ENCODE measurements at places on chromosomes 12 and 14.

GRCh38 chr12:108482717-108483212 is 32.3 kb upstream of the FICD start:
- no peak for DNase-seq

GRCh38 chr12:43267818-43268217 is 284.2 kb downstream of the ADAMTS20 start:
- DNase-seq = no peak

GRCh38 chr14:103846543-103847450 is 578 bp downstream of the PPP1R13B start:
- peak; percentile 74 for DNase-seq

- no peak for DNase-seq
Measured at GRCh38 chr14:69547701-69548348, 26.8 kb downstream of the CCDC177 start.

GRCh38 chr14:81206115-81206514 is 14.6 kb downstream of the GTF2A1 start:
- DNase-seq = no peak

- no peak for DNase-seq
Measured at GRCh38 chr12:120720234-120720986, 5.2 kb upstream of the ACADS start.

DNA sequence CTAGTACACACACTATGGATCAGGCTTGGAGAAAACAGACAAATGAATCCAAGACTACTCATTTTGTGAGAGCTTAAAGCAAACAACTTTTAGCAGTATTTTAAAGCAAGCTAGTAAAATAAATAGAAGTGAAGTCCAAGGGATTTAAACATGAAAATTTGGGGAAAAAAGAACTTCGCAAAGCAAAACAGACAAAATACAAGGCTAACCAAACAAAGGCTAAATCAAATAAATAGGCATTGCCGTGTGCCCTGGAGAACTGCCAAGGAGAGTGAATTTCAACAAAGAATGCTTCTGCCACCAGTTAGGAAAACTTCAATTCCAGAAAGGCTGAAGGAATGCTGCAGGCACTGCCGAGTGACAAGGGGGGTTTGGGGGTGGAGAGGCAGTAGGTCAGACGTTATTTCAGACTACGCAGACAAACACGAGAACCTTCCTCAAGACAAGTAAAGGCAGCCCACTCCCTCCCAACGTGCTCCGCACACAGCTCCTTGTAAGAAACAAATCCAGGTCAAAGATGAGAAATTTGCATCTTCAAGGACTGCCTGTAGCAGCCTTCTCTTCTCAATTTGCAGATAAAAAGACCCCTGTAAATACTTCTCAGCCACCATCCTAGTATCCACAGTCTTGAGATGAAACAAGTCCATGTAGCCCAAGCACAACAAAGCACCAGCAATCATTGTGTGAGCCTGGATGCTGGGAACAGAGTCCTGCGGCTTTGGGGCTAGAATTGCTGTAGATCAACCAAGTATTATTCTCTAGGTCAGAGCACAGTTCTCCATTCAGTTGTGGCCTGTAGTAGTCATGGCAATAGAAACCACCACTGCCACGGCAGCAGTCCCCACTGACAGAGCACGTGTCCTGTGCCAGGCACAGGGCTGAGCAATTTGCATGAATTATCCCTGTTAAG is 43.3 kb downstream of the EFCAB11 start:
- DNase-seq = no peak

DNA sequence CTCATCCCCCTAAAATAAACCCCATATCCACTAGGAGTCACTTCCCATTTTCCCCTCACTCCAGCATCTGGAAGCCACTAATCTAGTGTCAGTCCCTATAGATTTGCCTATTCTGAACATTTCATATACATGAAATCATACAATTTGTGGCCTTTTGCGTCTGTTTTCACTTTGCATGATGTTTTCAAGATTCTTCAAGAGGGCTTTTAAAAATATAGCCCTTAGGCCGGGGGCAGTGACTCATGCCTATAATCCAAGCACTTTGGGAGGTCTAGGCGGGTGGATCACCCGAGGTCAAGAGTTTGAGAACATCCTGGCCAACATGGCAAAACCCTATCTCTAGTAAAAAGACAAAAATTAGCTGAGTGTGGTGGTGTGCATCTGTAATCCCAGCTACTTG is 104.7 kb downstream of the VEZT start:
- no peak for DNase-seq

DNA sequence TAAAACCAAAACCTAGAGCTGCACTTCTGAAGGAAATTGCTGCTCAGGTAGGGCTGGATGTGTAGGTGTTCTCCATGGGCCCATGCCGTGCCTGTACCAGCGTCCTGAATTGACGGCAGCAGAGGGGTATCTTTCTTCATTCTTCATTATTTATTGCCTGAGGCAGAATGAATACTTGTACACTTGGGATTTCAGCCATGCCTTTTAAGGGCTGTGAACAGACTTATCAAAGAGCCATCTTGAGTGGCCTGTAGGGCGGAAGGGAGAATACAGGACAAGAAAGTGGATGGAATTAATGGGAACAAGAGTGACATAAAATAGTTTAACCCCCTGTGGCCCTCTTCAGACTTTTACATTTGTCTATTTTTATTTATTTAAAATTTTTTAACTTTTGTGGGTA is 61.4 kb downstream of the RASSF3 start:
- DNase-seq = no peak

DNA sequence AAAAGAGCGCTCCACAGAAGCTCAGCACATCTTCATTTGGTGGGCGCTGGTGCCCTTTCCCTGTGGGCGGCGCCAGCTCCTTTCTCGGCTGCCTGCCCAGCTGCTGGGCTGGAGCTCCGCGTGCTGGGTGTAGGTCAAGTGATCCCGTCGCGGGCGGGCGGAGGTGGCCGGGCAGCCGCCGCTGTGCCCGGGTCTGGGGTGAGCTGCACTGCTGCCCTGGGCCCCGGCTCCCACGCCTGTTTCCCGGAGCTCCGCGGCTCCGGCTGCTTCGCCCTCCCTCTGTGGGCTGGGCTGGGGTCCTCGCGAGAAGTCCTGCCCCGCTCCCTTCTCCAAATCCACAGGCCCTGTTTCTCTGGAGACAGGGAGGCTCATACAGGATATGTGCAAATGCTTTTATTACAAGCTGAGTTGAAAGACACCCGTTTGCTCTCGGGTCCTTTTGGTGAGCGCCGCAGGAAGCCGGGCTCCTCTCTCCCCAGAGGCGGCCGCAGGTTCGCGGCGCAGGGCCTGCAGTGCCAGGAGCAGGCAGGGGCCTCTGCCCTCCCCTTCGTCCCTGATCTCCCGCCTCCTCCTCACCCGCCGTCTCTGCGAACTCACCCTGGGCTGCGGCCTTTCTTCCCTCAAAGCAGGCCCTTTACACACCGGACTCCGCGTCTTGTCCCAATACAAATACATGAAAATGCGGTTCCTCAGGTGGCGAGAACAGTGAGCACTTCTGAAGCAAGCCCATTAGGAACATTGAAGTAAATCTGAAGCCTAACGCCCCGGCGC is 67.8 kb upstream of the CAPRIN2 start:
- DNase-seq = peak; percentile 84

DNA sequence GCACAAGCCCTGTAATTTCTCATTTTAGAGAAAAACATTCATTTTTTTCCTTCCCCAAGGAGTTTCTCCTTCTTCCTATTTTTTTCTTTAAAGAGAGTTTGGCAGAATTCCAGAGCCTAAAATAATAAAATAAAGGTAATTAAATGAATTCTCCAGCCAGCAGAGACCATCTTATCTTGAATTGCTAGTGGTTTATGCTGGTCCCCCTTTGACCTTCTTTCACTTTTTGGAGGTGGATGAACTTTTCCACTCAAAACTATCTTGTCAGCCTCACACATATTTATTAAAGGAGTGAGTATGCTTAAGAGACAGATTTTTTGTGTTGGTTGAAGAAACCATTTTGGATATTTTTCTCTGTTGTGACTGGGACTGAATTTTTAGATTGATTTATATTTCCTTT is 47.6 kb downstream of the ADIPOR2 start:
- no peak for DNase-seq

DNA sequence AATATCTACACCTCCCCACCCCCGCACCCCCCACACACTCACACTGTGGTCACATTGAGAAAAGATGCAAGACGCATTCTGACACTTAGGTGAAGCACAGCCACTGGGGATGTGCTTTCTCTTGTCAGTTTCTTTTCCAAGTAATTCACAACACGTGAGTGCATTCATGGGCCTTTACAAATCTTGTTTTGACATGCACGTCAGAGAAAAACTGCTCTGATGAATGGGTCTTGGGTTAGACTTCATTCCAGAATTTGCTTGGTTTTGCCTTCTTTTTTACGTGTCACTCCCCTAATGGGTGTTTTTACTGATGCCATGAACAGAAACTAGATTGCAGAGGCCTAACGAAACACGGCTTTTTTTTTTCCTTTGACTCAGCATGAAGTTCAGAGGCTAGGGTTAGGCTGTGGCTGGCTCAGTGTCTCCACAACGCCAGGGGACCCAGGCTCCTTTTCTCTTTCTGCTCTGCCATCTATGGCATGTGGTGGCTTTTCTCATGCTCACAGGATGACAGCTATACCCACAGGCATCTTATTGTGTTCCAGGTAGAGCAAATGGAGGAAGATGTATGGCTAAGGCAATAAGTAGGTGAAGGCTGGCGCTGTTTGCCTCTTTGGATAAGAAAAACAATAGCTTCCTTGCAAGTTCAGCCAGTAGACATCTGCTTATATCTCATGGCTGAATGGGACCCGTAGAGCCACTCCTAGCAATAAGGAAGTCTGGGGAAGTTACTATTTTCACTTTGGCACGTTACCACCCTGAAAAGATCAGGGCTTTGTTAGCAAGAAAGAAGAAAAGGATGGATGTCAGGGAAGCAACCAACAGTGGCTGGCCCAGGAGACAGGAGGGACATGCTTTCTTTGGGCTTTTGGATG is 253.3 kb downstream of the SLC15A4 start:
- no peak for DNase-seq

- DNase-seq = no peak
Measured at GRCh38 chr14:59275668-59276067, 87.2 kb downstream of the DAAM1 start.

DNA sequence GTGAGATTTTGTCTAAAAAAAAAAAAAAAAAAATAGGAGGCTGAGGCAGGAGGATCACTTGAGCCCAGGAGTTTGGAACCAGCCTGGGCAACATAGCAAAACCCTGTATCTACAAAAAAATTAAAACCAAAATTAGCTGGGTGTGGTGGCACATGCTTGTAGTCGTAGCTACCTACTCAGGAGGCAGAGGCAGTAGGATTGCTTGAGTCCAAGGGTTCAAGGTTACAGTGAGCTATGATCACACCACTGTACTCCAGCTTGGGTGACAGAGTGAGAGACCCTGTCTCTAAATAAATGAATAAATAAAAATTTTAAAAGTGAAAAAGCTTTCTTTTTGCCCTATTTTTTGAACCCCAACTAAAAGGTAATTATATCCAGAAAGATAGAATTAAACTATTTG is 113.6 kb downstream of the PEBP1 start:
- no peak for DNase-seq

GRCh38 chr12:11797317-11797913 is 147.9 kb downstream of the ETV6 start:
- no peak for DNase-seq

DNA sequence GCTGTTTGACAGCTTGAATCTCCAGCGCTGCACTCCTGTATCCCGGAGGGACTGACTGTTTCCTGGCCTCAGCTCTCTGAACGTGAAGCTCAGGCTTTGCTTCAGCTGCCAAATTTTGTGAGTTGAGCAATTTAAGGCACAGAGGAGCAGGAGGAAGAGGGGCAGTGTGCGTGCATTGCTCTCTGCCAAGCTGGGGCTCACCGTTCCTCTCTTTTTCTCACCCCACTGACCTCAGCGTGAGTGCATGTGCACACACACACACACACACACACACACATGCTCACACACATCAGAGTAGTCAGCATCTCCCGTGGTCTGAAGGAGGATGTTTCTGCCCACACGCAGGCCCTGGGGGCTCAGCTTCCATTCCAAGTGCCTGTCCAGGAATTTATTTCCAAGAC is 27.8 kb upstream of the BDKRB2 start:
- no peak for DNase-seq

DNA sequence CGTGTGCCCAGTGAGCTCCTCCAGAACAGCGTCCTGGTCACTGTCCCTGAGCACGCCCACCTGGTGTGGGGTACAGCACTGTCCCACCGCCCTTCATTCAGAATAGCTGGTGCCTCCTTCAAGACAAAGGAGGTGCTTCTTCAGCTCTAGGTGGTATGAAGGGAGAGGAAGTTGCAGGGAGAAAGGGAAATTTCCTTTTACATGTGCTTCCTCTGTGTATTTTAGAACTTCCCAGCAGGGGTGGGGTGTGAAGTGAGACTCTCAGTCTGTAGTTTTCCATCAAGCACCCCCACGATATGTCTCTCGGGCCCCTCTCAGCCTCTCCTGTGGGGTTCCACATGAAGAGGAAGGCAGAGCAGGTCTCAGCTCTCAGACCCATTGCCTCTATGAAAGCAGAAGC is 1.2 kb upstream of the SLC6A12 start:
- no peak for DNase-seq

- no peak for DNase-seq
Measured at GRCh38 chr12:45575823-45576475, 153.6 kb upstream of the ARID2 start.

GRCh38 chr14:74826574-74826973 is 49.4 kb downstream of the PROX2 start:
- no peak for DNase-seq

- peak; percentile 34 for DNase-seq
Measured at GRCh38 chr12:122079532-122080081, 1.1 kb downstream of the MLXIP start.

DNA sequence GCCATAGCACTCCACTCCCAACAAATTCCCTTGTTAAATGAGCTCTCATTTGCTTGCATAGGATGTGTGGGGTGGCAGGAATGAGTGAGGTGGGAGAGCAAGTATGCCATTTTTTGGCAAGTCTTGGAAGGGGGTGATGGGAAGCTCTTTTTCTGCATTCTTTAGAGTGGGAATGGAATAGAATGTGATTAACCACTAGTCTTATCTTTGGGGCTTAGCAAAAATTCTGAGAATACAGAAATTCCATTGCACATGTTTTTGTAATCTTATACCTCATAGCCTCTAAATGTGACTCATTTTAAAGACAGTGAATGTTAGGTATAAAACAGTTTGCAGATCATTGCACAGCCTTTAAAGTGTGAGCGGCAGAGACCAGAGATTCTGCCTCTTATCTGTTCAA is 28.4 kb upstream of the NEDD1 start:
- no peak for DNase-seq

DNA sequence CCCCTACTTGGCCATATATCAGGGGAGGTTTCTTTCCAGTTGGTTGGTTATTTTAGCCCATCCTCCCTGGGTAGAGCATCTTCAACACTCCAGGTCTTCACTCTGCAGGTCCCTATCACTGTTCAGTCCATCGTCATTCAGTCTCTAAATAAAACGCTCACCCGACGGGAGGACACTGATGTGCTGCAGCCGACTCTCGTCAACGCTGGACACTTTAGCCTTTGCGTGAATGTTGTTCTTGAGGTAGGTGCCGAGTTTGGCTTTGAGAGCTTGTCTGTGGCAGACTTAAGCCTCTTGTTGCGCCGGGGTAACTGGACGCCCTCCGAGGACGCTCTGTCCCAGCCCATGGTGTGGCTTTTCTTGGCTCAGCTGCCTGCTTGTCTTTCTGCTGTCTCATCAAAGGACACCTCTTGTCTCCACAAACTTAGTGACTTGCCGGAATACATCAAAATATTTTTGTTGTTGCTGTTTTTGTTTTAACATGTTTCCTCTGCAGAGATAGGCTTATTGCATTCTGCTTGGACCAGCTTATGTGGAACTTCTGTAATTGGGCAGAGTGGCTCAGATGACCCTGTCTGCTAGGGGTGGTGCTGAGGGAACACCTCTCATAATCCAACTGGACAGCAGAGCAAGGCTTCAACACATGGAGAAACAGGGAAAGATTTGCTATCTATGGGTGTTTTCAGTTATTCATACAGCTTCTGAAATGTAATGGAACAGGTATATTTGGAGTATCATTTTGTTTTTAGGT is 26.5 kb downstream of the TCTN1 start:
- DNase-seq = peak; percentile 69

Data from heart left ventricle (tissue), 16 donors.